ENCODE measurements at places on chromosomes 4 and X. TPM values are rescaled to one million over a fixed set of nuclear protein-coding genes. Genes with fewer than 3 reads are reported as not detected.

DNA sequence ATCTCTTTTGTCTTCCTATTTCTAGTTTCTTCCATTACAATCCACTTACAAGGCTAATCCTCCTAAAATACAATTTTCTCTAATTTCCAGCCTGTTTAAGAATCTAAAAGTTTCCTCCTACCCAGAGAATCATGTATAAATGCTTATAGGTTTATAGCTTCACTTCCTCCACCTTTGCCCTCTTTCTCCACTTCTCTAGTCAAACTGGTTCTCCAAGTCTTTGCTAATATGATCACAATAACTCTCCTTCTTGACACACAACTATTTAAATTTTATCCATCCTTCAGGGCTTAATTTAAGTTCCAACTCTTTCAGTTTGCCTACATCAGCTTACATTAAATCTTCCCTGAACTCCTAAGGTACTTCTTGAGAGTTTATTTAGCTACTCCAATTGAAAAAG lies 69.2 kb downstream of the RPS6KA6 start:
- no peaks in the 10 kb centered on the region for H3K36me3 ChIP-seq
- no peak overlapping the region for H3K4me3 ChIP-seq
- no peaks in the 10 kb centered on the region for H3K27me3 ChIP-seq
- H3K27ac ChIP-seq, result no peak overlapping the region
- H3K4me1 ChIP-seq, result no peaks in the 10 kb centered on the region
- DNase-seq, result no peak

Gene TCEAL6
- total RNA-seq, result not detected

GRCh38 chrX:2162695-2163094 lies 338.1 kb downstream of the DHRSX start:
- no peaks in the 10 kb centered on the region for H3K27me3 ChIP-seq
- H3K4me3 ChIP-seq, result no peak overlapping the region
- H3K4me1 ChIP-seq, result no peaks in the 10 kb centered on the region

DNA sequence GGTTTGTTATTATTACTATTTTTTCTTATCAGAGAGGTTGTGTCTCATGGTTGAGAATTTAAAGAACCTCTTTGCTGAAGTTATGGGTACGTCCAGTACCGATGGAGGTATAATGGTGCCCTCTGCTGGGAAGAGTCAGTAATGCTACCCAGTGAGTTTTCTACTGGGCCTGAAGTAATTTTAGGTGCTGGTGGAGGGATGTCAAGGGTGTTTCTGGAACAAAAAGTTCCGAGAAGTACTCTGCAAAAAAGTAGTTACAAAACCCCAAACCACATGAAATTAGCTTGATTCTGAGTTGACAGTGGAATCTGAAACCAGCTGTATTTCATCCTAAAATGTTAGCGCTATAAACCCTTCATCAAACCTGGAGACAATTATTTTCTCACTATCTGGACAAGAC lies 102.5 kb upstream of the MID1 start:
- H3K36me3 ChIP-seq, result no peaks in the 10 kb centered on the region
- H3K4me3 ChIP-seq, result no peak overlapping the region
- H3K27ac ChIP-seq, result no peak overlapping the region
- no peaks in the 10 kb centered on the region for H3K27me3 ChIP-seq
- no peaks in the 10 kb centered on the region for H3K4me1 ChIP-seq

Gene ENOX2
- 22.4 TPM for total RNA-seq

DNA sequence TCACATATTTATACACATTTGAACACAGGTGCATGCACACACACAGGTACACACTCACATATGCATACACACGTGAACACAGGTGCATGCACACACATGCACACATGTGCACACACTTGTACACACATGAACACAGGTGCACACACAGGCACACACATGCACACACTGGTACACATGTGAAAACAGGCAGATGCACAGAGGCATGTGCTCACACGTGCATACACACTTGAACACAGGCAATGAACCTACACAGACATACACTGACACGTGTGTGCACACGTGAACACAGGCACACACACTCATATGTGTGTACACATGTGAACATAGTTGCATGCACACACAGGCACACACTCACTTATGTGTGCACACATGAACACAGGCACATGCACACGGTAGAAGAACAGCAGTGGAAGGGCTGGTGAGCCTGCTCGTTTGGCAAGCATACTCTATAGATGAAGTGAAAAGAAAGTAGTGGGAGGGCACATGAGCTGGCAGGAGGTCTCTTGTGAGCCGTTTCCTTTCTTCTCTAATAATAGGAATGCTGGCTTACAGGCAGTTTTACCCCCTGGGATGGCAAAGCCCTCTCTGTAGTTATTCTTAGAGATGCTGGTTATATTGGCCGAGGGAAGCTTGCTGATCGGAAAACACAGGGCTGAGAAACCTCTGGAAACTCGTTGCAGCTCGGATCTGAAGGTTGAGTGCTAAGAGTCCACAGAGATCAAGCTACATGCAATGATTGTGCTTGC lies 279.6 kb upstream of the CLNK start:
- no peak overlapping the region for H3K27ac ChIP-seq
- no peaks in the 10 kb centered on the region for H3K27me3 ChIP-seq
- no peaks in the 10 kb centered on the region for H3K4me1 ChIP-seq
- H3K36me3 ChIP-seq, result no peaks in the 10 kb centered on the region

DNA sequence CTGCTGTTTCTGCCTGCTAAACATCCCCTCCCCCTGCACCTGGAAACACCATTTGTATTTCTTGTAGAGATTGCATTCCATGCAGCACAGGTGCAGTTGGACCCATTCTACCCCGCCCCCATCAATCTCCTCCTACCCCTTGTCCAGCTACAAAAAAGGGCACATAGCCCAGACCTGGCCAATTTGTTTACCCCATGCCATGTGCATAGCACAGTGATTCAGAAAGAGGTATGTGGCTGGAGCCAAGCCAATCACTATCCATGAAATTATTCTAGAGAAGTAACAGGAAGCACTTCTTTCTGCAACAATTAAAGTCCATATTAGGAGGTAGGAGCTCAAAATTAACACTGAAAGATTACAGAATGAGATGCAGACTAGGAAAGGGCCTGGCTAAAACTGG lies 20.2 kb upstream of the TMEM184C start:
- DNase-seq, result no peak
- H3K4me1 ChIP-seq, result no peaks in the 10 kb centered on the region
- no peaks in the 10 kb centered on the region for H3K27me3 ChIP-seq
- no peaks in the 10 kb centered on the region for H3K36me3 ChIP-seq
- no peak overlapping the region for H3K27ac ChIP-seq

- peak; percentile 39 for DNase-seq
- no peaks in the 10 kb centered on the region for H3K4me1 ChIP-seq
- no peak overlapping the region for H3K4me3 ChIP-seq
- H3K36me3 ChIP-seq, result no peaks in the 10 kb centered on the region
Observed at GRCh38 chrX:75781611-75782010, 3.4 kb downstream of the MAGEE2 start.

GRCh38 chr4:171812333-171812664 lies 905 bp upstream of the GALNTL6 start:
- H3K36me3 ChIP-seq, result no peaks in the 10 kb centered on the region
- no peak overlapping the region for H3K27ac ChIP-seq

Gene ANKRD17
- 71.7 TPM for total RNA-seq

Gene RPL39
- total RNA-seq, result 1,051 TPM

GRCh38 chr4:54233697-54234496 lies 4.8 kb downstream of the PDGFRA start:
- H3K27ac ChIP-seq, result peak overlapping the region; percentile 19
- peaks cover 49% of the 10 kb centered on the region for H3K4me1 ChIP-seq
- DNase-seq, result peak; percentile 73

Gene CLIC2
- total RNA-seq, result 7.7 TPM

DNA sequence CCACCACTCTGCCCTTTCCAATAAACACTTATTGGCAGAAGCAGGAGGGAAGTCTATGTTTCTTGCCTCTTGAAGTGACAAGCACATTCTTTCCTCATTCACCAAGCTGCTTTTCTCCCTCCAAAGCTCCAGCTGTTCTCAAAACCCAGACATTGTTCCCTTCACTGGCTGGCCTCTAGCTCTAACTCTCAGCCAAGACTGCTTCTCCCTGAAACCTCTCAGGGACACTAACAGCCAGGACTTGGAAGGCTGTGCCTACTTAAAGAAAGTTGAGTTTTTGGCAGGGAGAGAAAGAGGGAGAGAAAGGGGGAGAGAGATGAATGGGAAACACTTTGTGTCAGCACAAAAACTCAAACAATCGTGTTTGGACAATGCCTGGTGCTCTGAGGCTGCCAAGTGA lies 99.5 kb downstream of the COX18 start:
- H3K4me3 ChIP-seq, result no peak overlapping the region
- H3K27ac ChIP-seq, result peak overlapping the region; percentile 21
- DNase-seq, result peak; percentile 7
- no peaks in the 10 kb centered on the region for H3K36me3 ChIP-seq

Gene MAGEB10
- not detected for total RNA-seq

Gene NAP1L2
- 4.0 TPM for total RNA-seq

GRCh38 chr4:5877392-5877791 lies 15.5 kb downstream of the CRMP1 start:
- H3K27ac ChIP-seq, result no peak overlapping the region
- peaks cover 32% of the 10 kb centered on the region for H3K27me3 ChIP-seq
- no peak overlapping the region for H3K4me3 ChIP-seq
- DNase-seq, result no peak

DNA sequence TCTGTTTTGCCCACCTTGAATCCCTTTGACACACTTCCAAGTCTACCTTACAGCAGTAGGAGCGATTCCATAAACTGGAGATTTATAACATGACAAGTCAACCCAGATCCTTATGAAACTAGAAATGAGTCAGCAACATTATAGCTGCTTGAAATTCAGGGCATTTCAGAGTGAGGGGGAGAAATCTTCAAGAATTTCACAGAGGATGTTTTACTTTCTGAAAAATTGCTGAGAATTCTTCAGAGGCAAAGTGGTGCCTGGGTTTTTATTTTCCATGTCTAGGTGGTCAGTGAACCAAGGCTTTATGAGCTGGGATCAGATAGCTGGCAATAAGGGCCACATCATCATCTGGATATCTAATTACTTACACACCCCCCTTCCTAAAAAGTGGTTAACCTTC lies 119.8 kb downstream of the PPARGC1A start:
- H3K27ac ChIP-seq, result no peak overlapping the region
- no peaks in the 10 kb centered on the region for H3K27me3 ChIP-seq
- H3K4me1 ChIP-seq, result no peaks in the 10 kb centered on the region
- H3K4me3 ChIP-seq, result no peak overlapping the region
- no peak for DNase-seq

GRCh38 chrX:133054761-133055405 lies 42.0 kb downstream of the USP26 start:
- no peak overlapping the region for H3K4me3 ChIP-seq
- no peak for DNase-seq
- no peaks in the 10 kb centered on the region for H3K36me3 ChIP-seq

- H3K36me3 ChIP-seq, result no peaks in the 10 kb centered on the region
- H3K4me3 ChIP-seq, result no peak overlapping the region
- no peak for DNase-seq
- no peak overlapping the region for H3K27ac ChIP-seq
- H3K27me3 ChIP-seq, result no peaks in the 10 kb centered on the region
Observed at GRCh38 chr4:180560896-180561295, 1682.3 kb upstream of the TENM3 start.

Gene RNF150
- 84.7 TPM for total RNA-seq

Gene HSFX1
- total RNA-seq, result 1.4 TPM

GRCh38 chrX:70124678-70125077 lies 8.6 kb upstream of the IGBP1 start:
- H3K36me3 ChIP-seq, result no peaks in the 10 kb centered on the region
- no peak for DNase-seq
- no peak overlapping the region for H3K27ac ChIP-seq
- H3K4me3 ChIP-seq, result no peak overlapping the region
- no peaks in the 10 kb centered on the region for H3K27me3 ChIP-seq
- H3K4me1 ChIP-seq, result no peaks in the 10 kb centered on the region

DNA sequence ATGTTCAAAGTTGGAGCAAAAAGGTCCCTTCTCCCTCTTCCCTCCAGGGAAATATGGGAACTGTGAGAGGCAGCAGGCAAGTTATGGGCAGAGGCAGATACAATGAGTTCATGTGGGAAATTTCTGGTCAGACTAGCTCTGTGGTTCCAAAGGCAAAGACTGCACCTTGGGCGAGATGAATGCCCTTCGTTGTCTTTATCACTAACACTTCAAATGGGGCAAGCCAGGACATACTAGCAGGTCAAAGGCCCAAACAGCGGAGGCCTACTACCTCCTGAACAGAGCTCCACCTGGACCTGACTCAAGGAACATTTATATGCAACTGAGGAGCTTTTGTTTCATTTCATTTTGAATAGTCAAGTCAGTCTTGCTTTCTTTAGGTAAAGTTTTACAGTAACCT lies 29.0 kb downstream of the SRPX2 start:
- no peaks in the 10 kb centered on the region for H3K4me1 ChIP-seq
- no peak overlapping the region for H3K4me3 ChIP-seq

GRCh38 chr4:124331781-124332180 lies 380.8 kb downstream of the ANKRD50 start:
- no peak for DNase-seq
- H3K36me3 ChIP-seq, result no peaks in the 10 kb centered on the region
- no peak overlapping the region for H3K27ac ChIP-seq
- H3K27me3 ChIP-seq, result no peaks in the 10 kb centered on the region
- H3K4me3 ChIP-seq, result no peak overlapping the region

GRCh38 chr4:21248331-21248730 lies 548.1 kb downstream of the PACRGL start:
- no peaks in the 10 kb centered on the region for H3K36me3 ChIP-seq
- H3K4me1 ChIP-seq, result no peaks in the 10 kb centered on the region
- no peaks in the 10 kb centered on the region for H3K27me3 ChIP-seq
- H3K4me3 ChIP-seq, result no peak overlapping the region

Gene WAS
- 1.4 TPM for total RNA-seq

Gene ETDB
- not detected for total RNA-seq

Gene POF1B
- 0.53 TPM for total RNA-seq

- H3K4me1 ChIP-seq, result peaks cover 60% of the 10 kb centered on the region
- no peaks in the 10 kb centered on the region for H3K27me3 ChIP-seq
Observed at GRCh38 chr4:1723131-1723801, 1.9 kb downstream of the TACC3 start.

DNA sequence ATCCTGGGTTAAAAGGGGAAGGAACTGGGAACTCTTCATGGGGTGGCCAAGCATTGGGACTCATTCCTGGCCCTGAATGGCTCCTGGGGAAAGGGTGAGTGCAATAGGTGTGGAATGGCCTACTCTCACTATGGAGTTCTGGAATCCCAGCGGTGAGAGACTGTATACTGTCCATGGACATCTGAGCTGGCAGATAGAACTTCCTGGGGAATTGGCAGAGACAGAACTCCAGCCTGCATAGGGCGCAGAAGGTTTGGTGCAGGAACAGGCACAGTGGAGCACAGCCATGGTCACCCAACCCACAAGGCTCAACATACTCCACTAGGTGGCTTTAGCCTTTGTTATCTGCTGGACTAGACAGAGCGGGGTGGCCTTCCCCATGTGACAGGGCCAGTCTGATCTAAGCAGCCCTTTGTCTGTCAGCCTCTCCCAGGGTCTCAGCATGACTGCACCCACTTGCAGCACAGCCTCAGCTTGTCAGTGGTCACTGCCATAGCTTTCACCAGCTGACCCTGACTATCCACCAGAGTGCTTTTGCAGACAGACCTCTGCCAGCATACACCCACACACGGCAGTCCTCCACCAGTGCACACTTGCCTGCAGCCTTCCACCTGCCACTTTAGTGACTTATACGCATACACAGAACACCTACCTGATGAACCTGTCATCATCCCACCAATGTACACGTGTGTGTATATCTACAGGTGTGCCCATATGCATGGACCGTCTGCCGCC lies 48.4 kb downstream of the TECRL start:
- H3K27me3 ChIP-seq, result no peaks in the 10 kb centered on the region
- no peaks in the 10 kb centered on the region for H3K36me3 ChIP-seq
- DNase-seq, result no peak
- H3K4me3 ChIP-seq, result no peak overlapping the region
- H3K4me1 ChIP-seq, result no peaks in the 10 kb centered on the region

- H3K36me3 ChIP-seq, result no peaks in the 10 kb centered on the region
- no peaks in the 10 kb centered on the region for H3K4me1 ChIP-seq
- H3K4me3 ChIP-seq, result no peak overlapping the region
- no peaks in the 10 kb centered on the region for H3K27me3 ChIP-seq
- no peak for DNase-seq
Observed at GRCh38 chrX:139844884-139845283, 88.0 kb downstream of the ATP11C start.

Gene PAGE4
- not detected for total RNA-seq

Data from heart right ventricle (tissue), 16 donors.